ENCODE measurements at places on chromosomes 7 and 10.

GRCh38 chr7:1639071-1639470 lies 31.0 kb upstream of the ELFN1 start:
- DNase-seq = no peak

DNA sequence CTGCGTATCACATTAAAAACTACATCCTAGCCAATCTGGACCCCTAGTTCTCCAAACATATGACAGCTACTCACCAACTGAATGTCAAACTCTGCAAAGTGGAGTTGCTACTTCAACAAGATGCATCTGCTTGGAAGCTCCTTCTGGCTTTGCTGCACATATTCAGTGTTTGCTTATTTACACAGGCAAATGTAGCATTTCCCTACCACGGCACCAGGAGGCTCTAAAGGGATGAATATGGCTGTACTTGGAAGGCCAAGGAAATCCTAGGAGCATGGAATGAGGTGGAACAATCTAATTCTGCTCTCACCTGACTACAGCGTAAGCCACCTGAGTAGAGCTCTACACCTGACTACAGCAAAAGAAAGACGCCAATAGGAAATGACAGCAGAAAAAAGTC lies 39.7 kb downstream of the MTPAP start:
- no peak for DNase-seq

GRCh38 chr7:137753575-137753947 lies 93.2 kb downstream of the DGKI start:
- no peak for DNase-seq

- DNase-seq = no peak
Measured at GRCh38 chr10:99804471-99804870, 22.0 kb downstream of the ABCC2 start.

GRCh38 chr10:29540016-29540415 lies 94.8 kb downstream of the SVIL start:
- no peak for DNase-seq

- DNase-seq = no peak
Measured at GRCh38 chr7:39051707-39052106, 74.0 kb downstream of the POU6F2 start.

- DNase-seq = no peak
Measured at GRCh38 chr10:116768786-116769185, 26.4 kb upstream of the HSPA12A start.

DNA sequence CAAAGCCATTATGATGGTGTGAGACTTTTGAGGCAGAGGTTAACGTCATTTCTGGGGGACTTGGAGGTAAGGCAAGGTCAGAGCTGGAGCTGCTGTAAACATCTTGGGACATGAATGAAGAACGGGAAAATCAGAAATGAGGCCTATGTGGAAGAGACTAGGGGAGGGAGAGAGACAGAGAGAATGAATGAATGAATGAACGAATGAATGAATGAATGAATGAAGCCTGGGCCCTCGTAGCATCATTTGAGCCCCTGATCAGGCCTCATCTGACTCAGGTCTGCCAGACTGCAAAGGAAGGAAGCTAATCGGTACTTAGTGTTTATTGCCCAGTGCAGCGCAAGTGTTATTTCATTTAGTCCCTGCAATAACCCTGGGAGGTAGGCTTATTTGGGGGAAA lies 79.6 kb downstream of the SLIT1 start:
- DNase-seq = no peak

- no peak for DNase-seq
Measured at GRCh38 chr10:118234683-118235082, 107.4 kb downstream of the FAM204A start.

DNA sequence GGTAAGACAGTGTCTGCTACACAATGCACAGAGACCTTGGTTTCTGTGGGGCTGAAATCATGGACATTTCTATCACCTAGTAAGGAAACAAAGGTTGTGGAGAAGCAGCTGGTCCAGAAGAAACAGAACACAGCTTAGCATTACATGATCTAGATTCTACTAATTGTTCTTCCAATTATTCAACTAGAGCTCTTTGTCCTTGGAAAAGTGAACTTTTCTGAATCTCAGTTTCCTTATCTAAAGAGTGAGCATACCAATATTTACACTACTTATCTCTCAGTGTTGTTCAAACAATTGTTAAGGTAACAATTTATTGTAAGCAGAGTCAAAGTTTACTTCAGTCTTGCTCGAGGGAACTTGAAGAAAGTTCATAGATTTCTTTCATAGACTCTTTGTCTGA lies 42.3 kb upstream of the TRIM24 start:
- no peak for DNase-seq

DNA sequence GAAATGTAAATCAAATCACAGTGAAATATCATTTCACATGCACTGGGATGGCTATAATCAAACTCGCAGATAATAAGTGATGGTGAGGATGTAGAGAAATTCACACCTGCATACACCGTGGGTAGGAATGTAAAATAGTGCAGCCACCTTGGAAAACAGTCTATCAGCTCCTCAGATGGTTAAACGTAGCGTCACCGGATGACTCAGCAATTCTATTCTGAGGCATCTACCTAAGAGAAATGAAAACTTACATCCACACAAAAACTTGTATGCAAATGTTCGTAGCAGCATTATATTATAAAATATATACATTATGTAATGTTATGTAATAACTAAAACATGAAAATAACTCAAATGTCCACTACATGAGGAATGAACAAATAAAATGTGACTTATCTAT lies 38.9 kb downstream of the SH3PXD2A start:
- DNase-seq = peak; percentile 59

GRCh38 chr7:9242636-9243035 lies 809.2 kb downstream of the NXPH1 start:
- peak; percentile 44 for DNase-seq

- no peak for DNase-seq
Measured at GRCh38 chr7:158255156-158255555, 332.5 kb downstream of the PTPRN2 start.

DNA sequence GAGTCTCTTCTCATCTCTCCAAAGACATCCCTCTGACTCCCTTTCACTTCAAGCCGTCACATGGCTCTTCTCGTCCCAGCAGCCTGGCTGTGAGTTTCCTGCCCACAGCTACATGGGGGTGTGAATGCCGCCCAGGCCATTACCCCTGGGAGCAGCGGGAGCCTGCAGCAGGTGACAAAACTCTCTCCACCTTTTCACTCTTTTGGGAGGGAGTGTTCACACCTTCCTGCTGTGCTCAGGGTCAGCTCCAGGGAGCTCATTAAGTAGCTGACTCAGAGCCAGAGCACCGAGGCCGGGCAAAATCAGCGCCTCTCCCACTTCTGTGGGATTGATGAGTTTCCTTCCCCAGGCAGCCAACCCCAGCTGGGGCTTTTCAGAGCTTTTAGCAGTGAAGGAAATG lies 271.3 kb downstream of the TYW1 start:
- no peak for DNase-seq

- no peak for DNase-seq
Measured at GRCh38 chr10:126705131-126705530, 34.6 kb upstream of the C10orf90 start.

DNA sequence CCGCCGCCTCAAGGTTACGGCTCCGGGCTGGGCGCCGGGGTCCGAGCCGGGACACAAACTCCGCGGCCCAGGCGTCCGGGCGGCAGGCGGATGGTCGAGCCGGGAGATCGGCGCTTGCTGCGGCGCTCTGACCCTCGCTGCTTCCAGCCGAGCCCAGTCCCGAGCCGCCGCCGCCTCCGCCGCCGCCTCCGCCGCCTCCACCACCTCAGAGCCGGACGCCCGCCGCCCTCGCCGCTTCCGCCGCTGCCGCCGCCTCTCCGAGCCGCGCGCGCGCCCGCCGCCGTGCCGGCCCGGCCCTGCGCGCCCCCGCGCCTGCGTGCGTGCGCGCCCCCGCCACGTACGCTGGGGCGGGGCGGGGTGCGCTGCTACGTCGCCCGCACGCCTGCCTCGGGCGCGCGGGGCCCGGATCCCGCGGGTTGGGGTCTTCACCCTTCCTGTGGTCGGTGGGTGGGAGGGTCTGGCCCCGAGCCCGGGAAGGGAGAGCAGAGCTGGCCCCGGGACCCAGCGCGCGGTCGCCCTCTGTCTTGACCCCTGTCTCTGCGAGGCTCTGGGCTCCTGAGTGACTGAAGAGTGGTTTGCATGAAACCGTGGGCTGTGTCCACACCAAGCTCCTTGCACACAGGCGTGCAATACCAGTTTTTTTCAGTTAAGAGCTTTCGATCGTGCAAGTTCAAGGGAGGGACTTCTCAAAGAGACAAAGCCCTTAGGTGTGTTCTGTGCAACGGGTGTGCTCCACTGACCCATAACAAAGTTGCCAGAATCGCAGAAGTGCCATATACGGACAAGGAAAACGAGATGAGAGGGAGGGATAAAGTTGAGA lies at the start of gene SMURF1:
TSS of gene SMURF1 (minus strand) at position 256 of the 820 bp plus-strand sequence. CDS start 328 bp downstream, outside the sequence.
- DNase-seq = peak; percentile 90

GRCh38 chr7:45001138-45001694 lies 1.2 kb downstream of the CCM2 start:
- peak; percentile 35 for DNase-seq

GRCh38 chr10:11551916-11552602 lies 59.4 kb downstream of the USP6NL start:
- DNase-seq = peak; percentile 68

- peak; percentile 29 for DNase-seq
Measured at GRCh38 chr10:111023060-111023459, 53.8 kb upstream of the ADRA2A start.

DNA sequence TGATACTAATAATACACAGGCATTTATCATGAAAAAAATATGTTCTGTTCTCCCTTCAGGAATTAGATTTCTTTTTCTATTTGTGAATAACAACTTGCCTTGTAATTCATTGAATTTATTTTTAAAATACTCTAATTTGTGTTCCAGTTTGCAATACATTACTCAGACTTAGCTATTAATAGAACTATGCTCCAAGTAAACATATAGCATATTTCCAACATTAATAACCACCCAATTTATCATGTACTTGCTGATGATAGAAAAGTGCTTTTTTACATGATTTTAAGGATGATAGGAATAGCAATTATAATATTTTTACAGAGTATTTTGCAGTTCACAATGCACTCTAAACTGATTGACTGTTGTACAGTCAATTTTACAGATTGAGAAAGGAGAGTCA lies 338.8 kb upstream of the SEMA3D start:
- DNase-seq = no peak

GRCh38 chr10:31721096-31721495 lies 207.5 kb downstream of the ARHGAP12 start:
- no peak for DNase-seq

DNA sequence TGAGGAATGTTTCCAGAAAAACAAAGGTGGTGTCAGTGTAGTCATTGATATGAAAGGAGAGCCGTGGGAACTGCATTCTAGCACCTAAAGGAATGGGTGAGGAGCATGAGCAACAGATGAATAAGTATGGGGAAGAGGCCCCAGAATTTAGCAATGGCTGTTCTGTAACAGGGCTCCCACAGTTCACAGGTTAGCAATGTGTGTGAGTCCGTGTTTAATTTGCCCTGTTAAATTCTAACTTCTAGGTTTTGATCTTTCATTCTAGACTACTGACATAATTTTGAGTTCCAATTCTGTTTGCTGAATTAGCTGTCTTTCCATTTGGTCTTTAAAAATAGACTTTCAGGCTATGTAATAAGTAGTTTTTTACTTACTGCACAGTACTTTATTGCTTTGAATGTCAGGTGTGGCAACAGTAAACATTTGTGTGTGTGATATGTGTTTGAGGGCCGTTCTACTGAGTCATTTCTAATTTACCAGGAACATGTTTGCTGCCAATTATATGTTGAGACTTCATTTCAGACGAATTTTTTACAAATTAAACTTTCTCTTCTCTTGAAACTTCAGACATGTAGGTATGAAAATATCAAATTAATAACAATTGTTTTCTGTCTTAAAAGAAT lies 8.8 kb downstream of the STK17A start:
- DNase-seq = no peak

DNA sequence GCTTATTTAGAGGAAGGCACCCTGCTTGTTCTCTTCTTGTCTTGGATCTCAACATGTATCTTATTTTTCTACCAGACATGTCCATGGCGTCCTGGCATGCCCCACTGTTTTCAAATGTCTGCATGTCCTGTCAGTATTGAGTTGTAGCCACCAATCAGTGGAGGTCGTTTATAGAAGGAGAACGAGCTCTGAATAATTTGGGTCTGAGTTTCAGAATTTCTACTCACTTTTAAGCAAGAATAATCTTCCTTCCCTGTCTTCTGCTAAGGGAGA lies 2.9 kb upstream of the HOXA13 start:
- DNase-seq = no peak

GRCh38 chr7:50209461-50210135 lies 94.9 kb upstream of the IKZF1 start:
- DNase-seq = no peak

GRCh38 chr10:81179805-81180452 lies 642.2 kb downstream of the SH2D4B start:
- peak; percentile 77 for DNase-seq

GRCh38 chr10:27784272-27784671 lies 38.7 kb upstream of the MKX start:
- DNase-seq = no peak

GRCh38 chr7:98251231-98251600 lies 816 bp downstream of the TECPR1 start:
- DNase-seq = peak; percentile 55

- no peak for DNase-seq
Measured at GRCh38 chr10:124677749-124678556, 66.2 kb downstream of the FAM53B start.

- DNase-seq = no peak
Measured at GRCh38 chr10:31994926-31995325, 61.3 kb downstream of the KIF5B start.

- no peak for DNase-seq
Measured at GRCh38 chr10:6346631-6347030, 143.9 kb downstream of the PFKFB3 start.

GRCh38 chr7:16171928-16172327 lies 249.4 kb downstream of the CRPPA start:
- peak; percentile 71 for DNase-seq

DNA sequence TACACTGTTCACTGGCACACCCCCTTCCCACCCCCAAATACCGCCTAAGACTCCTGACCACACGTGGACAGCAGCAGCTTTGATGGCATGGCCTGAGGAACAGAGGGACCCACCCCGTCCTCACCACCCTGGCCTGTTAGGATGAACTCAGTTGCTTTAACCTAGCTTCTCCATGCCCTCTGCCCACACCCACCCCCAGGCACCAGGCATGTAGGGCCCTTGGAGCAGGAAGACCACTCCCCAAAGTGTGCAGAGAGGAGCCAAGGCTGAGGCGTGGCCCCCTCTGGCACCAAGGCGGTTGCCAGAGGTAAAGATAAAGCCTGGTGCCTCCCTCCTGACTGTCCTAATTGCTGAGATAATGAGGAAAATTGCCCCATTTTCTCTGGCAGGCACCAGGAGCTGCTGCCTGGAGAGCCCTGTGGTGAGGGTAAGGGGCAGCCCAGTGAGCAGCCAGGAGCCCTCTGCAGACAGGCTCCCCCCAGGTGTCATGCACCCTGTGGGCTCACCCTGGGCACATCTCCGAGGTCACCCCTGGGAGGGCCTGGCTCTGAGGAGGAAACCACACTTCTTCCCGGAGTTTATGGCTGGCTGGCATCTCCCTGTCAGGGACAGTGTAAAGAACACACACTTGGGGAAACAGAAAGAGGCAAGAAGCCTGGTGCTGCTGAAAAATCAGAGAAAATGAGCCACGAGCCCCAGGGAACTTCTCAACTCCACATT lies 47.7 kb downstream of the LRRC20 start:
- DNase-seq = no peak

- peak; percentile 71 for DNase-seq
Measured at GRCh38 chr7:121313793-121314676, 14.8 kb upstream of the WNT16 start.

GRCh38 chr10:110387617-110387982 lies 82.9 kb upstream of the SMNDC1 start:
- DNase-seq = no peak

GRCh38 chr10:132653721-132654120 lies 116.1 kb downstream of the INPP5A start:
- no peak for DNase-seq

- DNase-seq = no peak
Measured at GRCh38 chr10:132187430-132188138, 836 bp downstream of the DPYSL4 start.
